CD4-positive, alpha-beta T cell treated with Interleukin-4 for 4 hours (primary cell): ENCODE measurements at places on chromosomes 12 and 14.

- no peak for DNase-seq
Observed at GRCh38 chr12:104752881-104753280, 205.2 kb downstream of the SLC41A2 start.

GRCh38 chr14:74682169-74682952, 30.5 kb downstream of the AREL1 start:
- no peak for DNase-seq

DNA sequence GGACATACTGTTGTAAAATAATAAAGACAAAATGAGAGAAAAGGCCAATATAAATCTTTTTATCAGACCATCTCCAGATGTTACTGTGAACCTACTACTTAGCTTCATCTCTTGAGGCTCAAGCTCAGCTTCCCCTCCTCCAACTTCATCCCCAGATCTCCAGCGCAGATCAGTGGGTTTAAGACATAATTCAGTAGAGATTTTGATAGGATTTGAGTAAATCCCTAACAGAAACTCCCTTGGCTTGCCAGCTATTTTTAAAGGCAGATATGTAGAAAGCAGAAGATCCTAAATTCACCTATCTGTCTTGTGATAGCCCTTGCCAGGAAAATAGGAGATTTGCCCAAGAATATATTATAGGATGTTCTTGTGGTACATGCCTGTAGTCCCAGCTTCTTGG, 236.7 kb downstream of the FBXL14 start:
- no peak for DNase-seq

DNA sequence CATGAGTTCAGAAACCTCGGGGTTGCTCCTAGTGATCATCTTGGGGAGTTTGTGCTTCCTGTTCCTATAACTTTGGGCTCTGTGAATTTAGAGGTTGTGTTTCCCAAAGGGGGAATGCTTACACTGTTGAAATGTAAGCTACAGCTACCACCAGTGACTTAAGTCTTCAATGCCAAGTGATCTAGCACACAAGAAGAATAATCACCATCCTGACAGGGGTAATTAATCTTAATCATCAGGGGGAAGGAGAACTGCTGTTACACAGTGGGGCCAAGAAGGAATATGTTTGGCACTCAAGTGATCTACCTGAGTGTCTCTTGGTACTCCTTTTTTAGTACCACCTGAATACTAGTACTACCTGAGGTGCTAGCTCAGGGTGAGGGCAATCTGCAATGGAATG, 34.9 kb upstream of the RNU6-7 start:
- DNase-seq = no peak

GRCh38 chr14:99079061-99079727, 192.8 kb downstream of the BCL11B start:
- no peak for DNase-seq

- peak; percentile 56 for DNase-seq
Observed at GRCh38 chr12:67515679-67516340, 132.7 kb upstream of the DYRK2 start.

DNA sequence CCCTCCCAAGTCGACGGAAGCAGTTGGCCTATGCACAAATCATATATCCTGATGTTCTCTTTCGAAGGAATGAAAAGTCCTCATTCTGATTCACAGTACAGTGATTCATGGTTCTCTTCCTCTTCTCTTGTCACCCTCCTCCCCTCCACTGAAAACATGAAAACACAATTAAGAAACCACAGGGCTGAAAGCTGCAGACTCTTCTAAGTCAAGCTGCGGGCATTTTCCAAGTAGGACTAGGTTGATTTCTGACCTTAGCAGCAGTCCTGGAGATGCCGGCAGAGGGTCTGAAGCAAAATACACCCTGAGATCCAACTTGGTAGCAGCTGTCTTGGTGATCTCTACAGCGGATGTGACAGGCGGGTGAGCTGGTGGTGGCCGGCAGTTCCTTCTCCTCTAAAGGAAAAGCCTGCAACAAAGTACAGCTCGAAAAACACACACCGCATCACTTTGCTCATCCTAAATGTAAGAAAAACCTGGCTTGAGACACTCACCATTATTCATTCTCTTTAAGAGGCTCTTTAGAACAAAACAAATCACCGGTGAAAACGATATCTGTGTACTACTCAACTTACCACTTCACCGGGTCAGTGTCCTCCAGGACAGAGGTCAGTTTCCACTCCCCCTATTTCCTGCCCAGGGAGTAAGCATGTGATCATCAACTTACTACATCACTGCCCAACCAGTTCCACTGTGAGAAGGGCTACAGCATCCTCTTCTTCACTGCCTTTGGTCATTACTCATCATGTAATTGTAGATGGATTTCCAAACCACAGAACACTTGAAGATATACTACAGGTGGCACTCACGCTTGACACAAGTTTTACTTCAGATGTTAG, 6.0 kb downstream of the TMCC3 start:
- peak; percentile 25 for DNase-seq

- DNase-seq = no peak
Observed at GRCh38 chr12:82996168-82996812, 309.6 kb downstream of the TMTC2 start.

DNA sequence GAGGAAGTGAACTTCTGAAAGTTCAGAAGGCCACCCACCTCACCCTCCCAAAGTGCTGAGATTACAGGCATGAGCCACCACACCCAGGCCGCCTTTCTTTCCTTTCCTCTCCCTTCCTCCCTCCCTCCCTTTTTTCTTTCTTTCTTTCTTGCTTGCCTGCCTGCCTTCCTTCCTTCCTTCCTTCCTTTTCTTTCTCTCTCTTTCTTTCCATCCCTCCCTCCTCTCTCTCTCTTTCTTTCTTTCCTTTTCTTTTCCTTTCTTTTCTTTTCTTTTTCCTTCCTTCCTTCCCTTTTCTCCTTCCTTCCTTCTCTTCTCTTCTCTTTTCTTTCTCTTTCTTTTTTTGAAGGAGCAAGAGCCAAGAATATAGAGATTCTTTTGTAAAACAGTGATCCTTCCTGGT, 208.3 kb upstream of the HMGA2 start:
- DNase-seq = no peak

DNA sequence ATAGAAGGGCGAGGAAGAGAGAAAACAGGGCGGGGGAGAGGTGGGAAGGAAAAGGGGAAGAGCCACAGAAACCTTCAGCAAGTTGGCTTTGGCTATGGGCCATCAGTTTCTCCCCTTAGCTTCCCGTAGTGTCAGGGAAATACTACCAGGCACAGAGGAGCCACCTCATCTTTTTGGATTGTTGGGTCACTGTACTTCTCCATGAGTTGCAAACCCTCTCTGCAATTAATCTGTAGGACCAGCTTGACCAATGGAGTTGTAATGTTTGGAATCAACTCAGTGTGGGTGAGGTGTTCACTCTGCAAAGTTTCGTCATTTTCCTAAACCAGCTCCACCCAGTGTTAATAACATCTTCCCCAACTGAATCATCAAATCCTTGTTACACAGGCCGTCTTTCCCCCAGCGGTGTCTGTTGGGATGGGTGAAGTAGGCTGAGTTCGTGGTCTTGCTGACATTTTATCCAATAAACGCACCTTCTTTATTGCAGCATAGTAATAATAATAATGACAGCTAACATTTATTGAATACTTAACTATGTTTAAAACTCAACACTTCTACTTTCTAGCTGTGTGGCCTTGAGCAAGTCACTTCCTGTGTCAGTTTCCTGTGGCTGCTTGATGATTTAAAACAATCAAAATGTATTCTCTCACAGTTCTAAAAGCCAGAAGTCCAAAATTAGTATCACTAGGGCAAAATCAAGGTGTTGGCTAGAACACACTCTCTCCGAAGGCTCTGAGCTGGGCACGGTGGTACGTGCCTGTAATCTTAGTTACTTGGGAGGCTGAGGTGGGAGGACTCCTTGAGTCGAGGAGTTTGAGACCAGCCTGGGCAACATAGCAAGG, 8.1 kb upstream of the GLTP start:
- peak; percentile 68 for DNase-seq

DNA sequence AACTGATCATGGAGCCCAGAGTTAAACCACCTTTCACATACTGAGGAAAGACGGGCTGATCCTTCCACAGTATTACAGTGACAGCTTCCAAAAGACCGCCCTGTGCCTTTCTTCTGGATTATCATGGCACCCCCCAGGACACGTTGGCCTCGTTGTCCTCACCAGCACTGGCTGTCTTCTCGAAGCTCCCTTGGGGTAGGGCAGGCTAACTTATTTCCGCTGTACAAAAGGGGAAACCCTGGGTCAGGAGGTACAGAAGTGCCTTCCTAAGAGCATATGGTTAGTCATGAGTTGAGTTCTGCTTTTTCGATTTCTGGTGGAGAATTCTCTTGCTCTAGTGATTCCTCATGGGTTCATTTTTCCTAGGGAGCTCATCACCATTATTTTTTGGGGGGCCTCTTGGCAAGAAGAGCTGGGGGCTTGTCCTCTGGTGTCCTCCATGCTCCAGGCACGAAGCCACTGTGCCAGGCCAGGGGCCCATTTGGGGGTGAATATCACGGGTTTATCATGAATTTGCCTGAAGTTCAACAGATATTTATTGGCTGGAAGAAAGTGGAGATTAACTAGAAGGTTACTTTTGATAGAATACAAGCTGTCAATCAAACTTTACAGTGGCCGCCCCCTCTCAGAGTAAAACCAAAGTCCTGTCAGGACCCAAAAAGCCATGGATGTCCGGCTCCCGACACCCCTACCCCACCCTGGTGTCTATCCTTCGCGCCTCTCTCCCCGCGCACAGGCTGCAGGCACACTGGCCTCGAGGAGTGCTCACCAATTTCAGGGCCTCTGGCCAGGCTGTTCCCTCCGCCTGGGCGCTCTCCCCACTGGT, 8.8 kb upstream of the TRAF3 start:
- DNase-seq = no peak
